Stimulated activated CD8-positive, alpha-beta memory T cell treated with anti-CD3 and anti-CD28 coated beads, Interleukin-4, amount 100 ng/mL, for 1 hour (primary cell): ENCODE measurements at places on chromosomes 4 and X.

- DNase-seq: no peak
Measured at GRCh38 chr4:85000343-85000742, 33.9 kb upstream of the WDFY3 start.

- no peak for DNase-seq
Measured at GRCh38 chr4:74524985-74525384, 80.0 kb downstream of the AREG start.

DNA sequence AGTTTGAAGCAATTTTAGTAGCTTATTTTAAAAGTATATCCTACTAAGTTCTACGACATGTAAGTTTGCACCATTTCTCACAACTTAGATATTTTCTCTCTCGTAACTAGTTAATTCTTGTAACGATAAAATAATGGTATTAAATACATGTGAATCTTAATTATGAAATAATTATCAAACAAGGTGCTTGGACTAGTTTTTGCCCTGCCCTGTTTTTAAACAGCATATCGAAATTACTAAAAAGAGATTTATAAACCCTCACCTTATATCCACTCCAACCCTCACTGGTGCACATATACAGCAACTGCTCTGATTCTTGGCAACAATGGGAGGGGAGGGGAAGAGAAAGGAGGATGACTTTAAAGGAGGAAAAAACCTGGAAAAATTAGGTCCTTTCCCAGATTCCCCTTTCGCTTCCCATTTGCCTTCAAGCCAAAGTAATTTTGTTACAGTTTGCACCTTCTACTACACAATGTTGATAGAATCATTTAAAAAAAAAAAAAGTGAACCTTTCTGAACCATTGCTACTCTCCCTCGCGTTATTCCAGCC lies 820 bp upstream of the MAB21L2 start:
- no peak for DNase-seq

GRCh38 chr4:174528226-174528625 lies 5.9 kb upstream of the HPGD start:
- no peak for DNase-seq

DNA sequence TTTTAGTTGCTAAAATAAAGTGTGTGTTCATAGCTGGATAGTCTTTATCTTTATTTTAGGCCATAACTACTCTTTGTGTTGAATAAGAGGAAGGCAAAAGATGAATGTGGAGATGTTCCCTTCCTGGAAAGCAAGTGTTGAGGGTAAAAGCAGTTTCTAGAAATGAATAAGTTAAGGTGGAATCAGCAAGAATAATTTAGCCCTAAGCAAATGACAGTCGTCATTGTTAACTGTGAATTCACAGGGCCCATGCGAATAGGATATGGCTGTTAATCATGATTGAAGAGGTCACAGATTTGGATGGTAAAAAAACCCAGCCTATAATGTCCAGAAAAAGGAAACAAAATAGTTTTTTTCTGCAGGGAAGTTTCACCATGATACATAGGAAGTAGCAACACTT lies 167.8 kb upstream of the PPP3CA start:
- DNase-seq: no peak

DNA sequence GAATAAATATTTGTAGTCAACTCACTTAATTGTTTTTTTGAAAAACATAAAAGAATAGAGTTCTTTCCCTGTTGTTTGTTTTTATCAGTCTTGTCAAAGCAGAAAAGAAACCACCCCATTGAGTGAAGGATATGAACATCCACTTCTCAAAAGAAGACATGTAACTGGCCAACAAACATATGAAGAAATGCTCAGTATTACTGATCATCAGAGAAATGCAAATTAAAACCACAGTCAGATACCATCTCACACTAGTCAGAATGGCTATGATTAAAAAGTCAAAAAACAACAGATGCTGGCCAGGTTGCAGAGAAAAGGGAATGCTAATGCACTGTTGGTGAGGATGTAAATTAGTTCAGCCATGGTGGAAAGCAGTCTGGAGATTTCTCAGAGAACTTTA lies 326.1 kb upstream of the EMCN start:
- no peak for DNase-seq

DNA sequence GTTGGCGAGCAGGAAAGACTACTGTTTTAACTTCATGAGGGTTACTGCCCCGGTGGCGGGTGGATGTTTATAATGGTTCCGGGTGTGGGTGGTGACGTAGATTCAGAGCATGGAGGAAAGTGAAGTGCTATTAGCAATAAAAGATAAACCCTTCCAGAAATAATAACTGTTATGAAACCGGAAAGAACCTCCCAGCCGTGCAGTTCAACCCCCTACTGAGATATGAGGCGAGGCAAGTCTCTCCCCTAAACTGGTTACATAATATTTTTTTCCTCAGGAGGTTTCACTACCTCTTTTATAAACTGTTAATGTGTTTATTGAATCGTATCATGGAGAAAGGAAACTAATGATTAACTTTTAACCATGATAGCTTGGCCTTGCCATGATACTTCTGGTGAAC lies 33.9 kb upstream of the STIM2 start:
- DNase-seq: no peak

GRCh38 chr4:25500626-25501316 lies 123.7 kb downstream of the ANAPC4 start:
- no peak for DNase-seq

DNA sequence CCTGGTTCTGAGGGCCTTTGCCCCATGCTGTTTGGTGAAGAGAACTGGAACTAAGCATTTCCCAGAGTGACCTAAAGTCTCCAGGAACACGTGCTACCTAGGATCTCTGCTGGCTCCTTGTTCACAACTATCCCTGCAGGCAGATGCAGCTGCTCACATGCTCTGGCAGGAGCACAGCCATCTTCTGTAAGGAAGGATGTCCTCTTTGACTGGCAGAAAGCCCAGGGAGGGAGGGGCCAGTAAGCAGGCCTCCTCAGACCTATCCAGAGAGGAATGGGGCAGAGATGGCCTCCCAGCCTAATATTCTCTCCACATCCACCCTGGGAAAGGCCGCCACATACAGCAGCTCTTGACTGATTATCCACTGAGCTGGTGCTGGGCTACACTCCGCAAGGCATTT lies 142.8 kb upstream of the EOLA2 start:
- no peak for DNase-seq

GRCh38 chrX:46653482-46653881 lies 79.9 kb downstream of the CHST7 start:
- no peak for DNase-seq

- DNase-seq: no peak
Measured at GRCh38 chr4:145868637-145869409, 69.8 kb downstream of the ZNF827 start.

DNA sequence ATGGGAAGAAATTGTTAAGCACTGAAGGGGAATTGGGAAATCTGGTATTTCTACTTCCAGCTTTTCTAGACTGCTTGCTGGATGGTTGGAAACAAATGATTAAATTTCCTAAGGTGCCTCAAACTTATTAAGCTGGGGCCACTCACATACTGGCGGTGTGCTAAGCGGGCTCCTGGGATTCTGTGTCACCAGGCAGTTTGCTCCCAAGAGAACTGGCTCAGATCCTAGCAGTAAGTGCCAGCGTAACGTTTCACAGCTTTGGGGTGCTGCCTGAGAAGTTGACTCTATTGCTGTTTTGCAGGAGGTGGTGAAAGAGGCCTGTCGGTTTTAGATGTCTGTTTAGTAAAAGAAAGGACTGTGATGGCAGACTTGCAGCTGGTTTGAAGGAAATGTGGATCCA lies 6.9 kb upstream of the REELD1 start:
- no peak for DNase-seq

DNA sequence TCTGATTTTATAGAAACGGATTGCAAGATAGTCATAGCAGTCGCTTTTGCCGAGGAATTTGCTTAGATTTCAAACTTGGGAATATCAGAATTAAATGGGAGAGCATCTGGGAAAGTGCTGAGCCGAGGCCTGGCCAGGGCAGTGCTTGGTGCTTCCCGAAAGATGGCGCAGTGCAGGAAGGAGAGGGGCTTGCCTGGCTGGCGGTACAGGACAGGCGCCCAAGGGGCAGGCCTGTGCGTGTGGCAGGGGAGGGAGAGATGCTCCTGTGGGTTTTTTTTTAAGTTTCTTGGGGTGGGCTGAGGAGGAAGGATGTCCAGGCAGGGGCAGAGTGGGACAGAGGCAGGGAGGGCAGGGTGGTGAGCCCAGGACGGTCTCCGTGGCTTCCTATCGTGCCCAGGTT lies 241.1 kb downstream of the AFAP1 start:
- no peak for DNase-seq

DNA sequence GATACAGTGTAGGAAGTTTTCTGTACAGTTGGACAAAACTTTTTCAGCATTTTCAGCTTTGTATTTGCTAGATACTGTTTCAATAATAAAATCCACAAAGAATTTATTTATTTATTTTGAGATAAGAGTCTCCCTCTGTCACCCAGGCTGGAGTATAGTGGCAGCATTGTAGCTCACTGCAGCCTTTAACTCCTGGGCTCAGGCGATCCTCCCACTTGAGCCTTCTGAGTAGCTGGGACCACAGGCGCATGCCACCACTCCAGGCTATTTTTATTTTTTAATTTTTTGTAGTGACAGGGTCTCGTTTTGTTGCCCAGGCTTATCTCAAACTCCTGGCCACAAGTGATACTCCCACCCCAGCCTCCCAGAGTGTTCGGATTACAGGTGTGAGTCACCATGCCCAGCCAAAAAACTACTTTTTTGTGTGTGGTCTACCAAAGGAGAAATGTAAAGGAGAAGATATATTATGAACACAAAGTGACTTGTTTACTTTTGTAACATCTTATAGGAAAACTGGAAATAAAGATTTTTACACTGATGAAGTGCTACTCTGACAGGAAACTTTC lies 13.0 kb upstream of the SOWAHD start:
- no peak for DNase-seq

DNA sequence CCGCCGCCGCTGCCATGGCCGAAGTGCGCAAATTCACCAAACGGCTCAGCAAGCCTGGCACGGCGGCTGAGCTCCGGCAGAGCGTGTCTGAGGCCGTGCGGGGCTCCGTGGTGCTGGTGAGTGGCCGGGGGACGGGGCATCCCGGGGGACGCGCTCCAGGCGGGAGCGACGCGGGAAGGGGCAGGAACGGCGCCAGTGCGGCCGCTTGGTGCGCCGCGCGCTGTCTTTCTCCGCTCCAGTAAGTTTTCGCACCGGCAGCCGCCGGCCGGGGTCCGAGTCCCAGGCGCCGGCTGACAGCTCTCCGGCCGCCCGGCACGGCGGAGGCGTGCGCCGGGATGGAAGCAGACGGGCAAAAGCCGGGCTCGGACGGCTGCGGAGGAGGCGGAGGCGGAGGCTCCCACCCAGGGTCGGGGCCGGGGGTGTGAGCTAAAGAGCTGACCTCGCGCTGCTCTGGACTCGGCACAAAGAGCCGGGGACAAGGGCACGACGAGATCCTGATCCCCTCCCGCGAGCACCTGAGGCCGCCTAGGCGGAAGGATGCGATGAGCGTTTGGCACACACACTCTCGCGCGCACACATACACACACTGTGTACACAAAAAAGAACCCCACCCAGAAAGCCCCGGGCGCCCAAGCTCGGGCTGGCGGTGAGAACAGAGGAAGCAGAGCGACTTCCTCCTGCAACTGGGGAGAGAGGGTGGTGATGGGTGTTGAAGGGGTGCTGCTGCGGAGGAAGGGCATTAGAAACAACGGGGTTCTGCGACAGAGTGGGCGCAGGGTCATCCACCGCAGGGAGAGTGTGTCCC lies 545 bp downstream of the DOCK11 start:
- no peak for DNase-seq

GRCh38 chr4:2728806-2729532 lies 27.2 kb downstream of the TNIP2 start:
- DNase-seq: no peak

GRCh38 chrX:136214551-136214950 lies 36.6 kb downstream of the MAP7D3 start:
- DNase-seq: no peak

DNA sequence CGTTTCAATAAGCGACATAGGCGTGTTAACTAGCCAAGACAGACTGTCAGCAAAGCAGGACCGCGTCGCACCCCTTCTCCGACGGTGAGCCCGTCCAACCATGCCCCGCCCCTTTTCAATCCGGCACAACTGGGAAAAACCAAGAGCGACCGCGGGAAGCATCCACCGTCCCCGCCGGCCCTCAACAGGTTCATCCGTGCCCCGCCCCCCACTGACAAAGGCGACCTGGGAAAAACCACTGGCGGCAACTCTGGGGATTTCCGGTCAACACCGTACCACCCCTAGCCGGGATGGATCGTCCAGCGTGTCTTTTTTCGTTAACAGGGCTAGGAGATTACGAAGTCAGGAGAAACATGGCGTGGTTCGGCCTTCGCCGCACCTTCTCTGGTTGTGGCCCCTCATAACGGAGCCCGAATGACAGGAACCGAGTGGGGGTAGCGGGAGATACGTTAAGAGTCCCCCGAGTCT lies 377 bp downstream of the TIMM17B start:
- DNase-seq: no peak

DNA sequence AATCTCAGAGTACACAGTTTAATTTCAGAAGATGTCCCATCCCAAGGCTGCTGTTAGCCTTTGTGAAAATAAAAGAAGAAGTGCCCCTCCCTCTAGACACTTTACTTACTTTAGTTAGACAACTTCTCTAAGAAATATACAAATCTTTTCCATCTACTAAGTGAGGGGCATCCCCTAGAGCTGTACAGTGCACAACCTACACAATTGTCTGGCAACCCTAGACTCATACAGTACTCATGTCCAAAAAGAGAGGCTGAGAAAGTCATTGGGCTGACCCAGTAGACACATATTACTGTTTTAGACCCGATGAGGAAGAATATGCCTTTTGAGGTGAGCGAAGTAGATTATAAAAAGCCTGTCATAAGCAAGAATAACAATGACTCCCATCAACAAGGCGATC lies 297.6 kb downstream of the IDS start:
- no peak for DNase-seq

GRCh38 chrX:119181491-119181890 lies 53.9 kb upstream of the KIAA1210 start:
- no peak for DNase-seq
